ENCODE measurements at places on chromosomes 7 and 10.

GRCh38 chr7:151226560-151226874, 488 bp downstream of the ABCF2 start:
- no peak for DNase-seq

DNA sequence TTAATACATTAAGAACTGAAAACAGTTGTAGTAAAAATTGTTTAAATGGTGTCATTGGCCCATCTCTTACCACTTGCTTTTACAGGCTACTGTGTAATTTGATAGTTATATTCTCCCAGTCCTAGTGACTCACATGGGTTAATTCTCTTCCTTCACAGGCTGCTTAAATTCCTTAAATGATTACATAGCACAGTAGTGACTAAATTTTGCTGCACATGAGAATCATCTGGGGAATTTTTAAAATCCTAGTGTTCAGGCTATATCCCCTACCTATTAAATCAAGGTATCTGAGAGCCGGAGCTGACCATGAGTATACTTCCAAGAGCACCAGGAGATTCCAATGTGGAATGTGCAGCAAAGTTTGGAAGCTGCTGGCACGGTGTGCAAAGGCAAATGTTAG, 45.3 kb upstream of the ZNF800 start:
- peak; percentile 70 for DNase-seq

DNA sequence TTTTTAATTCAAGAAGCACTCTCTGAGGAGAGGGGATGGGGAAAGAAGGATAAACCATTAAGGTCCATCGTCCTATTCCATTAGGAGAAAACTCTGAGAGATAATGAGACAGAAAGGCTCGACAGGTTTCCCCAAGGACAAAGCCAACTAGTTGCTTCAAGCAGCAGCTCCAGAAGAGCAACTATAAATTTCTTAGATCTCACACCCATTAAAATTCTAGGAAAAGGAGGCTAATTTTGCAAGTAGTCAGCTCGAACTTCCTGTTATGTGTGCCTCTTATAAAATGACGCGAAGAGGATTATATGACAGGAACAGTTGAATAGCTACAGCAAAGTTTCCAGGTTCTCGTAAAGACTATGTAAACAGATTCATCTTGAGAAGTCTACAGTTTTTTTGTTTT, 52.0 kb upstream of the ST8SIA6 start:
- DNase-seq, result no peak

- DNase-seq, result no peak
Measured at GRCh38 chr10:85673270-85673669, 693.3 kb downstream of the GRID1 start.

DNA sequence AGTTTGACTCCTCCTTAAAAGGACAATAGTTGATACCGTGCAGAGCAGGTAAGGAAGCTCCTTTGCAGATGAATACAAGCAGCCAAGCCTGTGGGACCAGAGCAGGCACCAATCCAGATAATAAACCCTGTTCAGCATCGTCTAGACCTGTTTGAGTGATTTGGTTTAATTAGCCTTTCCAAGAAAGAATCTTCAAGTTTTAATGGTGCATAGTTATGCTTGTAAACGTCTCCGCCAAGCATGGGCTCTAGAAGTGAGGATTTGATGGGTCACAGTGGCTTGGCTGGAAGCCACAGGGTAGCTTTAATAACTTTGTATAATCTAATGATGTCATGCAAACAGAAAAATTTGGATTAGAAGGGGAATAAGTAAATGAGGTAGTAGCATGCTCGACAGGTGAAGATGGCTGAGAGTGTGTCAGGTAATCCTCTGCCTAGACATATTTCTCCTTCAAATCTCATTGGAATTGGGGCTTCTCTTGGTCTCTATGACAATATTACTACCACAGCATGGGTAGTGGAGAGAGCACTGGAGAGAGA, 188.4 kb downstream of the DYNC1I1 start:
- no peak for DNase-seq

- DNase-seq, result no peak
Measured at GRCh38 chr7:27735165-27735564, 4.8 kb upstream of the TAX1BP1 start.

- DNase-seq, result no peak
Measured at GRCh38 chr7:96663457-96663856, 46.2 kb downstream of the SEM1 start.

GRCh38 chr10:118735294-118735693, 19.5 kb downstream of the CACUL1 start:
- no peak for DNase-seq

- DNase-seq, result no peak
Measured at GRCh38 chr7:149761307-149761706, 12.1 kb downstream of the ZNF467 start.

DNA sequence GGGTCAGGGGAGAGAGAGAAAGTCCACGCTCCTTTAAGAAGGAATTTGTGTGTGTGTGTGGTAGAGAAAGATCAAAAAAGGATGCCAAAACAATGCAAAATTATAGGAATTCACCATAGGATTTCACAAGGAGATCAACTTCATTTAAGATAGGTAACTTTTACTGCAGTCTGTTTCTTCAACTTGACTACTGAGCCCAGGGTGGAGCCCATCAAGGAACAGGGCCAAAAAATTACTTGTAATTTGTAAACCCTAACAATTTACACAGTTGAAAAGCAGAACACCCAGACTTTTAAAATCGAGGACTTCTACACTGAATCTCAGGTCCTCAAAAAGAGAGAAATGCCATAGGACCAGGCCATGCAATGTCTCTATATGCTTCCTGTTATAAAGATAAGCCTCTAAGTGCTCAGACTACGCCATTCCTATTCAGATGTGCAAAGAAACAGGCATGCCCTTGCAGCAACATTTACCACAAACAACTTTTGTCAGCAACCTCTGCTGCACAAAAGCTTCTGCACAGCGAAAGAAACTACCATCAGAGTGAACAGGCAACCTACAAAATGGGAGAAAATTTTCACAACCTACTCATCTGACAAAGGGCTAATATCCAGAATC, 10.6 kb upstream of the GIMAP4 start:
- DNase-seq, result no peak

DNA sequence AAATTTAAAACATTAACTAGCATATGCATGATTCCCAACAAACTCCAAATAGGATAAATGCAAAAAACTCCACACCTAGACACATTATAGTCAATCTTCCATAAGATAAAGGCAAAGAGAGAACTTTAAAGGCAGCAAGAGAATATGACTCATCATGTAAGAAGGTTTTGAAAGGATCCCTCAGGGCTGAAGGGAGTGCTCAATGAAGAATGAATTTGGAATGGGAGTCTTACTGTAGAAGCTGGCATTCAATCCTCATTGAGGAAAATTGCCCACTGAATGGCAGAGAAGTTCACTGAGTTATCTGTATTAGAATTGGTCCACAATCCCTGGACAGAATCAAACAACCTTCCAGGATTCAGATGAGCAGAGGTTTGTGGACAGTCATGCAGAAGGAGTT, 26.1 kb upstream of the ZNF365 start:
- no peak for DNase-seq

DNA sequence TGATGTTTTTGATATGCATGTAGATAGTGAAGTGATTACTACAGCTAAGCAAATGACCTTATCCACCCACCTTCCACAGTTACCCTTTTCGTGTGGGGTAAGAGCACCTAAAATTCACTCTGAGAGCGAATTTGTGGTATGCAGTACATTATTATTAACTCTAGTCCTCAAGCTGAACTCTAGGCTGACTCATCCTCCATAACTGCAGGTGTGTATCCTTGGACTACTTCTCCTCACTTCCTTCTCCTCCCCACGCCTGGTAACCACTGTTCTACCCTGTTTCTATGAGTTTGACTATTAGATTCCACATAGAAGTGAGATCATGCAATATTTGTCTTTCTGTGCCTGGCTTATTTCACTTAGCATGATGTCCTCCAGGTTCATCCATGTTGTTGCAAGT, 484.6 kb downstream of the GATA3 start:
- DNase-seq, result no peak

GRCh38 chr10:72525277-72525676, 100.6 kb downstream of the MICU1 start:
- peak; percentile 23 for DNase-seq

DNA sequence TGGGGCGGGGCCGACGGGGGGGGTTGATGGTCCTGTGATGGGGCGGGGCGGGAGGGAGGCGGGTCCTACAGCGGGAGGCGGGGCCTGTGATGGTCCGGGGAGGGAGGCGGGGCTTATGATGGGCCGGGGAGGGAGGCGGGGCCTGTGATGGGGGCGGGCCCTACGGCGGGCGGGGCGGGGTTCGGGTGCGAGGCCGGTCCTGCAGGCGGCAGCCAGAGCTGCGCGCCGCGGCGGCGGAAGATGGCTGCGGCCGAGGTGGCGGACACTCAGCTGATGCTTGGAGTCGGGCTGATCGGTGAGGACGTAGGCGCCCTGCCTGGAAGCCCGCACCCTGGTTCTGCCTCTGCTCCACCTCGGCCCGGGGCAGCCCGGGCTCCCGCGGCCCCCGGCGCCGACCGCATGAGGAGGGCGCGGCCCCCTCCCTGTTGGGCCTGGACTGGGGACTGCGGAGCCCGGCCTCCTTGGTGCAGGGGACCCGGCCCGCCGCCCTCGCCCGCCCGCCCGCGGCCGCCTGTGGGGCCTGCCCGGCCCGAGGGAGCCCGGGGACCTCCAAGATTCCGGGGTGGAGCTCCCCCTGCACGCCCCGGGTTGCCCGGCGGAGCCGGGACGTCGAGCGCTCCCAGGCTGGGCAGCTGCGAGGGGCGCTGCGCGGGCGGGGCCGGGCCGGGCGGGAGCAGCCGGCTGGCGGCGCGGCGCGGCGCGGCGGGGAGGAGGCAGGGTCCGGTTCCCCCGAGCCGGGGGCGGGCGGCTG, at the start of gene DENND10:
DENND10 (plus strand) TSS at position 211 of the 751 bp plus-strand sequence; CDS start at position 241, 30 bp downstream.
- peak; percentile 99 for DNase-seq

- no peak for DNase-seq
Measured at GRCh38 chr10:112969131-112969530, 19.1 kb downstream of the TCF7L2 start.

DNA sequence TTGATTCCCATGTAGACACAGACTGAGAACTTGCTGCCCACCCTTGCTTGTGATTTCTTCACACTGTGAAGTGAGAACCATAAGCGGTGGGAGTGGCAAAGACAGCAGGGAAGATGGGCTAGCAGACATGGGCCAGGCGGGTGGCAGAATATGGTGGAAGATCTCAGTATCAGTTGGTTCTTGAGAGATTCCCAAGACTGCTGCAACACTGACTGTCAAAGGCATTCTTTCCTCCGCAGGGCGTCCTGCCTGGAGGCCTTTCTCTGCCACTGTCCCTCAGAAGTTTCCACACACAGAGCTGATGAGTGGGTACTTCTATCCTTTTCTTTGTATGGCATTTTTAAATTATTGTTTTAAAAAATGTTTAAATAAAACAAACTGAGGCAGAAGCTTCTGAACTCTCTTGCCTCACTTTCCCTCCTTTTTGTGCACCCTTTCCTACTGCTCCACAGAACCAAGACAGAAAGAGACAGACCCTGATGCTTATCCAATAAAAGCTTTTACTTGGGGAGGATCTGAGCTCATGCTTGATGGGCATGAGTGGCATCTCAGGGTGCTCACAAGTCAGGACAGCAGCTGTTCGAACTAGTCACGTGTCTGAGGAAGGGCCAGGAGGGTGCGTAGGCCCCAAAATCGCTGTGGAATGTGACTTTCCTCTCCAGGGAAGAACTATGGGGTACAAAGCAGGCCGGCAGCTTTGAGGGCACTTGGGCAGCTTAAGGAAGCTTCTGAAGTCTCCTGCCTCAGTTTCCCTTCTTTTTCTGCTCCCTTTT, 104.7 kb upstream of the PCGF5 start:
- no peak for DNase-seq

- no peak for DNase-seq
Measured at GRCh38 chr10:13091801-13092200, 8.2 kb upstream of the OPTN start.

DNA sequence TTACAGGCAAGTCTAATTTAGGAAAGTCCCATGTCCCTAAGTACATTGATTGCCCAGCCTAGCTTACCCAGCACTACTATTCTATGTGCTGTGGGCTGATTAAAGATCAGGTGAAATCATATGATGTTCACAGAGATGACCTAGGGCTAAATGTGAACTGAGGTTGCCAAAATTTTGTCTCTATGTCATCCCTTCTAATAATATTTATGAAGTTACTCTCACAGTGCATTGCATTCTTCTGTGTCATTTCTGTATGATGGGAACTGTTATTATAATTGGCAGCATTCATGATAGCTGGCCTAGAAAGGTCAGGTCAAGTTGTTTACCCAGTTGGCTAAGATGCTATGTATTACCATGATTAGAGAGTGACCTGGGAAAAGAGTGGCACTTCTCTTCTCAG, 2.8 kb upstream of the PDK4 start:
- DNase-seq, result no peak

- no peak for DNase-seq
Measured at GRCh38 chr7:20862554-20862953, 75.9 kb upstream of the SP8 start.

GRCh38 chr7:32250471-32251260, 180.5 kb upstream of the PDE1C start:
- no peak for DNase-seq

DNA sequence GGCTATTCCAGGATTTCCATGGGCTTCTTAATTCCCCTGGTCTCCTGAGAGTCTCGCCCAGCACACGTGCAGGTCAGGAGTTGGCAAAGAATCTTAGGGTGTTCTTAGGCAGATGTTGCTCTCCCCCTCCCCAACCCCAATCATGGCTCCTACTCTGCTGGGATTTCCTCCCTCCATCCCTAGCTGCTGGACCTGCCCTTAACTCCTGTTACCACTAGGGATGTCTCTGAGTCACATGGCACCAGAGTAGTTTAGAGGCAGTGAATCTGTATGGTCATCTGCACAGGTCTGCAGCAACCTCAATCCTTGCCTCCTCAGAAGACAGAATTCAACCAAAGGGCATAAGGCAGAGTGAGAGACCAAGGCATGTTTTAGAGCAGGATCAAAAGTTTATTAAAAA, 51.8 kb upstream of the CHST3 start:
- DNase-seq, result no peak

DNA sequence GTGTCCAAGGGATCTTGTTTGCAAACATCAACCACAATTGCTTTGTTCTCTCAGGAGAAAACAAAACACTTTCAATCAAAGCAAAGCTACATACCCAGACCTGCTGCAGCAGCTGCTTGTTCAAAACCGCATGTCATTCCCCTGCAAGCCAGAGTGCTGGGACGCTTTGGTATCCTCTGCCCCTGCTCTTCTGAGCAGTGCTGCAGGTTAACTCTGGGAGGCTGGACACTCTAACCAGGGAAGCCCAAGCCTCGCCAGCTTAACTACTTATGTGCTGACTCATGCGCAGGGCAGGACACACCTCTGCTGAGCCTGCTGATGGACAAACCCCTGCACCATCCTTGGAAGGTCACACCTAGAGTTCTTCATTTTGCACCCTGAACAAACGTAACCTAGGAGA, 28.2 kb upstream of the ASAH2 start:
- no peak for DNase-seq

GRCh38 chr10:123148414-123149161, 652 bp downstream of the HMX2 start:
- no peak for DNase-seq

GRCh38 chr7:157907091-157907490, 570.3 kb downstream of the DNAJB6 start:
- DNase-seq, result no peak

GRCh38 chr10:84155521-84155920, 16.2 kb downstream of the GHITM start:
- DNase-seq, result no peak

- DNase-seq, result no peak
Measured at GRCh38 chr10:75019370-75019769, 92.1 kb upstream of the SAMD8 start.
